Stimulated activated CD4-positive, alpha-beta T cell treated with anti-CD3 and anti-CD28 coated beads, Interleukin-12 subunit alpha, Interleukin-12 subunit beta, amount 100 ng/mL, for 48 hours (primary cell): ENCODE measurements at places on chromosomes 6 and 20.
A peak's percentile ranks its signal among the peaks of the same experiment; 100 is the strongest.

GRCh38 chr6:79630883-79631692 is at the start of gene SH3BGRL2:
Gene SH3BGRL2 (plus strand): TSS chr6:79631329. CDS start chr6:79631462, 133 bp downstream.
- DNase-seq = peak; percentile 13

DNA sequence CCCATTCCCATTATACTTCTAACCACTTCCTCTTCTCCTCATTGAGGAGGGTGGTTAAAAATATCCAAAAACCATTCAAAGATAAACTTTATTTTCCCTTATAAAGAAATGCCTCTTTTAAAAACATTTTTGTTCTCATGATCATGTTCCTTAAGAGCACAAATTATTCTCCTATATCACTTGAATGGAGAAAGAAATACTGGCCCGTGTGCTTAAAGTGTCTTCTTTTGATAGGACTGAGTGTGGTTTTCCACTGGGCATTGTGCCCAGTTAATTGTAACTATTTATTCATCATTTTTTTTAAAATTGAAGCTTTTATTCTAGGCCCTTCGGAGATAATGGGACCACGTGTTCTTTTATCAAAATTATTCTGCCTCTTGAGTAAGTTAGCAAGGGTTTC is 871.5 kb downstream of the QKI start:
- no peak for DNase-seq

DNA sequence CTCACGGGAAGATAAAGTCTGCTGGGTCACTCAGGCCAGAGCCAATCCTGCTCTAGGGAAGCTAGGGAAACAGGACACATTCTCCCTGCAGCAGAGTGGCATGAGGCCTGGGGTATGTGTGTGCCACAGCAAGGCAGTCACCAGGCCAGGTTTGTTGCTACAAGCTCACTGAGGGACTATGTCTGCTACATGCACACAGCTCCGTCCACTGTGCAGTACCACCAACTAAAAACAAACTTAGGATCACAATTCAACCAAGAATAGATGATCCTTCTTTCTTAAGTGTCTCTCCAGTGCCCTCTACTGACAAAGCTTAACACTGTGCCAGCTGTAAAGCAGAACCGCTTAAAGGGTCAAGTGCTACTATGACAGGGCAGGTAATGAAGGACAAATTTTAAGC is 192.5 kb downstream of the PTPRK start:
- DNase-seq = peak; percentile 9

DNA sequence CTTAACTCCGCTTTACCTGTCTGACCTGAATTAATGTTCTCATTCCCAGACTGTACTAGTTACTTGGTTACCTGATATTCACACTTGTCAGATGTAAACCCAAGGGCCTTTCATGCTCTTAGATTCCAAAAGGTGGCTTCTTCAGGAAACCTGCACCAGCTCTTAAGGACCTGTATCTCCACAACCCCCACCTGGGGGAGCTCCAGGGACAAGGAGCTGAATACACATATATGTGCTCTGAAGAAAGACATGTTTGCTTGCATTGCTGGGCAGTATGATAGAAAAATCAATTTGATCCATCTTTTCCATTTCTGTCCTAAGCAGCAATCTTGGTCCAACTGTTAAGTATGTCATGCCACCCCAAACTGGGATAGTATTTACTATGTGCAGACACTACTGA is 64.8 kb upstream of the POU3F2 start:
- DNase-seq = no peak

- DNase-seq = no peak
These were observed 6.0 kb downstream of the GJA1 start for GRCh38 chr6:121441477-121441876.

- no peak for DNase-seq
These were observed 3.9 kb upstream of the SRSF3 start for GRCh38 chr6:36590237-36590636.

DNA sequence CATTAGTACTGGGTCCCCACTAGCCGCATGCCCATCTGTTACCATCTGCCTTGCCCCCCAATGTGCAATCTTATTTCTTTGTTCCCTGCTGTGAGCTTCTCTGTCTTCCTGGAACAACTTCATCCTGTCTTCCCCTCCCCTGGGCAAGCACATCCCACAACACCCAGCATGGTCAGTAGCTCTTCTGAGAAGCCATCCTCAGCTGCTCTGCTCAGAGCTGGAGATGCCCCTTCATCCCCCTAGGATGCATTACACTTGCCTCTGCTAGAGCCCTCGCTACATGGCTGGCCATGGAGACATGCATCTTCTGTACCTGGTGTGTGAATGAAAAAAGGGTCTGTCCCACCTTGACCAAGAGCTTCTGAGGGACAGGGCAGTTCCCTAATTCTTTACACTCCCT is 141.2 kb downstream of the CDC5L start:
- DNase-seq = no peak

DNA sequence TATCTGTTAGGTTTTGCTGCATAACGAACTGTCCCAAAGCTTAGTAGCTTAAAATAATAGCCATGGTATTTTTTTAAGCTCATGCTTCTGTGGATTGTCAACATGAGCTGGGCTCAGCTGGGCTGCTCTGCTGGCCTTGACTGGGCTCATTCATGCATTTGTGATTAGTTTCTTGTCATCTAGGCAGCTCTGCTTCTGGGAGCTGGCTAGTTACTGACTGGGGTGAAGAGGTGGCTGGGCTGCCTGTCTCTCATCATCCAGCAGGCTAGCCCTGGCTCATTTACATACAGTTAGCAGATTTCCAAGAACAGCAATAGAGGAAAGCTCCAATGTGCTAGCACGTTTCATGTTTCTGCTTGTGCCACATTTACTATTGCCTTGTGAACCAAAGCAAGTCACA is 165.1 kb upstream of the PCSK2 start:
- DNase-seq = no peak

GRCh38 chr6:113921299-113921904 is 49.5 kb downstream of the HDAC2 start:
- DNase-seq = no peak

DNA sequence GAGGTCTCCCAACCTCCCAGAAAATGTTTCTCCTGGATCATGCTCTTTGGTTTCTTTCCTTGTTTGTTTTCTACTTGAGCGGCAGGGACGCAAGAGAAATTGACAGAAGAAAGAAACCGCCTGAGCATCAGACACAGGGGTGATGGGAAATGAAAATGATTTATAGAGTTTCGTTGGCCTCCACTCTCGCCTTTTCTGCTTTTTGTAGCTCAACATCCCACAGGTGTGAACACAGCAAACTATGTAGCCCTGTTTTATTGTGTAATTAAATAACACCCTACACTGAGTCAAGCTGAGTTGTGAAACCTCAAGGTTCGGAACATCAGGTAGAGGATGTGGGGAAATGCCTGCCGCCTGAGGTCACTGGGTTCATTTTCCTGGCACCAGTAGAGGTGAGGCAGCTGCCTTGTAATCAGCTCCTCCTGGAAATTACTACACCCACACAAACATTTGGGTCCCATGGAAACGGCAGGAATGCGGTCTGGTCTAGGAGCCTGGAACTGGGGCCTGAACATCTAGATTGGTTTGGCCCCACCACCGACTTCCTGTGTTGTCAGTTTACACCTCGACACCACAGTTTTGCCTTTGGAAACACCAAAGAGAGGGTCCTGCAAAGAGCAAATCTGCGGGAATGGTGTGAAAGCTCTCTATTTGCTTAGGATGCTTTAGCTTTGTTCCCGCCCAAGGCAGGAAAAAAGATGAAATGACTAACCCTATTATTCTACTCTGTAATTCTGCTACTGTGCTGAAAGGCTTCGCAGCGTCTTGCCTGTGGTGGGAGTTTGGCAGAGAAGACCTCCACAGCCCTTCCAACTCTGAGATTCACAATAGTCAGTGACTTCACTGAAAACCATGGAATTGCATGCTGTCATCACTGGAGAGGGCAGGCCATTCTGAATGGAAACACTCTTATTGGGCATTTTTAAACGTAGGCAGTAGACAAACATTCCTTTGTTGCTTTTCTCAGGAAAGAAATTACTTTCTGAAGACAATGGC is 53.0 kb downstream of the ADAT2 start:
- no peak for DNase-seq

GRCh38 chr6:95145457-95145856 is 431.9 kb upstream of the MANEA start:
- DNase-seq = no peak

GRCh38 chr20:35232575-35232974 is 6.1 kb downstream of the MMP24 start:
- DNase-seq = no peak

GRCh38 chr20:15220009-15220656 is 882.7 kb upstream of the FLRT3 start:
- no peak for DNase-seq

DNA sequence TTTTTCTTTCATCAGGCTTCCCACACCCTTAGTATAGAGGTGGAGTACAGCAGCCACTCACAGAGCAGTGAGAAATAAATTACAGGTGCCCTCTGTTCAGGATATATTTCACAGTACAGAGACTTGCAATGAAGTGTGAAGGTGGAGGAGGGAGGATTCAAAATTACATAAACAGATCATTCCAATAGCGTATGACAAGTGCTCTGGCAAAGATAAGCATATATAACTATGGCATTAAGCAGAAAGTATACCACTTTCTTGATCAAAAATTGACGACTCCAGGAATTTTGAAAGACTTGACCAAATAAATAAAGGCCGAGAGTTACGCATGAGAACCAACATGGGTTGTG is 108.7 kb downstream of the GPX5 start:
- DNase-seq = no peak
